ENCODE measurements at places on chromosomes 13 and 19.

GRCh38 chr13:41673640-41674039 is 216.3 kb downstream of the RGCC start:
- no peak for DNase-seq

DNA sequence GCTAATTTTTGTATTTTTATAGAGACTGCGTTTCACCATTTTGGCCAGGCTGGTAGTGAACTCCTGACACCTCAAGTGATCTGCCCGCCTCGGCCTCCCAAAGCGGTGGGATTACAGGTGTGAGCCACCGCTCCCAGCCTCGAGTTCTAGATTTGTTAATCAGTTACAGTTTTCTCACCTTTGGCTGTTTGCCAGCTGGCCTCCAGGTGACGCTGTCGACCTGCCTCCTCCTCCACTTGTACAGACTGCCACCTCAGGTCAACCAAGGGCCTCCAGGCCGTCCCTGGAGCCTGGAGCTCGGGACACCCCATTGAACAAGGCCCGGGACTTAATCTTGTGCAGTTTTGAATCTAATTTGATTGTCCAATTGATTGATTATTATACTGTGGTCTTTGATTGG is 45.5 kb downstream of the IER2 start:
- no peak for DNase-seq

DNA sequence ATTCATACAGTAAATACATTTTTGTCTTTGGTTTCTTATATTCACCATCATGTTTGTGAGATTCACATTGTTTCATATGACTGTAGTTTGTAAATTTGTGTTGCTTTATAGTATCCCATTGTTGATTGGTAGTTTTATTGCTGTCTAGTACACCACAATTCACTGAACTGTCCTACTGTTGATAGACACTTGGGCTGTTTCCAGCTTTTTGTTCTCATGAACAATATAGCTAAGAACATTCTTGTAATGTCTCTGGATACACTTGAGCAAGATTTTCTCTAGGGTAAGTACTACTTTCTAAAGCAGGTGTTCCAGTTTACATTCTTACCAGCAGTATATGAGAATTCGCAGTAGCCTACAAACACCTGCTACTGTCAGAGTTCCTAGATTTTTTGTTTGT is 37.8 kb downstream of the SKA3 start:
- DNase-seq, result no peak

DNA sequence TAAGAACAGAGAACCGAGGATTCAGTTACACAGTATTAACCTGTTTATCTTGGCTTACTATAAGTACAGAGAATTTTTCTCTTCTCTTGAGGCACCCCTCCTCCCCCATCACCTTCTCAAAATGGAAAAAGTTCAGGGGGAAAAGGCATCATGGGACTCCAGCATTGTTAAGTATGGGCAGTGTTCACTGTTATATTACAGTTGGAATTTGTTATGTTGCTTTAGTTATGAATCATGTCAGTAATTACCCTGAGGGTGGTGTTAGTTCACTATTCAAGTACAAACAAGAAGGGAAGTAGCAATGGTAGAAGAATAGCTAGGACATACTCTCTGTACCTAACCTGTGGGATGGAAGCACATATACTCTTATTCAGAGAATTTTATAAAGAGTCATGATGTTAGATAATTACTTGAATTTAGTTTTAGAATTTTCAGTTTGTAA is 12.0 kb downstream of the LPAR6 start:
- no peak for DNase-seq

GRCh38 chr19:40719414-40719894 is 2.5 kb downstream of the ITPKC start:
- DNase-seq, result no peak
